ENCODE measurements at places on chromosomes 6 and 20.
A peak's percentile ranks its signal among the peaks of the same experiment; 100 is the strongest.

DNA sequence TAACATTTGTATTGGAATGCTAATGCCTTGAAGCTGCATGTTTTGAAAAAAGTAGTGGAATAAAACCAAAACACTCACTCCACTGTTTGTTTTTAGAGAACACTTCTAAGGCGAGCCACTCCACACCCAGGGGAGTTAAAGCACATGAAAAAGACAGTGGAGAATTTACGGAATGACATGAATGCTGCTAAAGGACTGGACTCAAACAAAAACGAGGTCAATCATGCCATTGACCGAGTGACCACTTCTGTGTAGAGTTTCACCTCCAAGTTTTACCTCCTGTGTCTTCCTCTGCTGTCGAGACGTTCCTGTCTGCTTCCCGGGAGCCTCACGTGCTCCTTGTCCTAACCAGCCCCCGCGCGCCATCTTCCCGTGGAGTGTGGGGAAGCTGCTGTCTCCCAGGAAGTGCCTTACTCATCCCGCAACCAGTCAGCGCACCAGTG is 127.8 kb downstream of the LRRC1 start:
- no peak for DNase-seq

- no peak for DNase-seq
Observed at GRCh38 chr6:128532827-128533226, 12.4 kb upstream of the PTPRK start.

DNA sequence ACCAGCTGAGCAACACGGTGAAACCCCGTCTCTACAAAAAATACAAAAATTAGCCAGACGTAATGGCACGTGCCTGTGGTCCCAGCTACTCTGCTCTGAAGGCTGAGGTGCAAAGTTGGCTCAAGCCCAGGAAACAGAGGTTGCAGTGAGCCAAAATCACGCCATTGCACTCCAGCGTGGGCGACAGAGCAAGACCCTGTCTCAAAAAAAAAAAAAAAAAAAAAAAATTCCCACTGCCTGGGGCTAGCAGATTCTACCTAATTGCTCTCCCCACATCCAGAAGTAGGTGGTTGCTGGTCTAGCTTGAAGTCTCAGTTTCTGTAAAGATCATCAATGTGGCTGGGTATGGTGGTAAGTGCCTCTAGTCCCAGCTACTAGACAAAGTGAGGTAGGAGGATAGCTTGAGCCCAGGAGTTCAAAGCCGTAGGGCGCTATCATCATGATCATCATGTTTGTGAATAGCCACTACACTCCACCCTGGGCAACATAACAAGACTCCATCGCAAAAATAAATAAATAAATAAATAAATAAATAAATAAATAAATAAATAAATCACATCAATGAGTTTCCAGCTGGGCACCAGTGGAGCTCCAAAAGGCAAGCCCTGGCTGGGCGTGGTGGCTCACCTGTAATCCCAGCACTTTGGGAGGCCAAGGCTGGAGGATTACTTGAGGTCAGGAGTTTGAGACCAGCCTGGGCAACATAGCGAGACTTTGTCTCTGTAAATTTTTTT is 6.3 kb upstream of the AP5S1 start:
- DNase-seq, result no peak

GRCh38 chr6:139251045-139251690 is 40.6 kb downstream of the TXLNB start:
- peak; percentile 67 for DNase-seq

DNA sequence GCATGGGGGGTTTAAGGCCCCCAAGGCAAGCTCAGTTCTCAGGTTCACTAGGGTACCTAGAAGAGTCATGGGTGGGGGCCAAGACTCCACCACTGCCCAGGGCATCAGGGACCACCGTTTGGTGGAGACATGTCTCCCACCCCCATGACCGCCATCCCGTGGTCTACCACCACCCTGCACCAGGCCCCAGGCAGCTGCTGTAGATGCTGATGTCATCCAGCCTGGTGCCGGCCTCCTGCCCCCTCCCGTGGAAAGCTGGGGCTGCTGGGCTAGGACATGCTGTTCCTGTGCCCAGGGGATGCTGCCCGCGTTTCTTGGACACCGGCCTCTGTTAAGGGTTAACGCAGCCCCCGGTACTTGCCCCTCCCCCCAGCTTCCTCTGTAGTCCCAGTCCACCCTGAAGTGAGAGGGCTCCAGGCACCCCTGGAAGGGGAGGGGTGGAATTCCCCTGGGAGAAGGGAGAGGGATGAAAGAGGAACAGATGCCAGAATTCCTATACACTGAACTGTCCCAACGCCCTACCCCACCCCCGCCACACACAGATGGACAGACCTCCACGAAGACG is 587 bp downstream of the IP6K3 start:
- DNase-seq, result no peak

DNA sequence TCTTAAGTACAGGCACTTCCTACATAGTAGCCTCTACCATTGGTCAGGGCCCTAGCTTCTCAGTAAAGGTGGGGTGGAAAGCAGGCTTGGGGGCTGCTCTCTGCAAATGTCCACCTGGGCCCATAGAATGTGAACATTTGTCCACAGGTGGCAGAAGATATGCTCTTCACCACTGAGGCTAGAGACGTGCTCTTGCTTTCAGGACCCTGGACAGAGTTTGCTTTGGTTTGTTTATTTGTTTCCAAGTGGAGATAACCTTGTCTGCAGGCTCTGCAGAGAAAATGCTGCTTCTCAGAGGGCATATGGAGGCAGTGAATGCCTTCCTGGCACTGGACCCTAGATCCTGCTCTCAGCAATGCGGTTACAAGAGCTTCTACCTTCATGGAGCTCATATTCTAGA is 129.0 kb downstream of the F13A1 start:
- DNase-seq, result no peak

DNA sequence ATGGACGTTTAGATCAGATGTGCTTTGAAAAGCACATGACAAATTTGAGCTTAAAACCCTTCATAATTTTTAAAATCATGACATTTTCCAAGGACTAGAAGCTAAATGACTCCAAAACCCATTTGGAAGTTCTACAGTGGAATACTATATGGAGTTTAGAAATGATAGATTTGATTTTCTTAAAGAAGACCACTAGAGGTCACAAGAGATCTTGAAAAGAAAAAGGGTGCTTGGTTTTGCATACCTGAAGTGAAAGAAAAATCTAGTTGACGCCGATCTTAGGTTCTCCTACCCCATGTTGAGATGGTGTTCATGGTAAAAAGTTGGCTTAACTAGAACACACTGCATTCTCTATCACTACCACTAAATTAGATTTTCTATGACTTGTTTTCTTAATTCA is 31.5 kb downstream of the CFAP61 start:
- peak; percentile 52 for DNase-seq

DNA sequence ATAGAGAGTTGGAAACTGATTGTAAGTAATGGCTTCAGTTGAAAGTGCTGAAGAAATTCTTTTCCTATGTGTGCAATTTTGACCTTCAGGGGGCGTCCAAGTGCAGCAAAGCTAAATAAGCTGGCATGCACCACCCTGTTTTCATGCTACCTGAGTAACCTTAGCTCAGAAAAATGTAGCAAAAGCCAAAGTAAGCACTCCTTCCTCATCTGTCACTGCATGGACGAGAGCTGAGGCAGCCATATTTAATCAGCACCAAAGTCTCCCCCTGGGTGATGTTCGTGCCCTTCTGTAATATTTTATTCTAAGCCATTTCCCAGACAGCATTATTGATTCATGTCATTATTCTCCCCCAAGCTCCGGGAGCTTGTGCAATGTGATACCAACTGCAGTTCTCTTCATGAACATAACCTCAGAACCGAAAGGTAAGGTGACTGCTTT is 123.1 kb downstream of the RPS12 start:
- DNase-seq, result peak; percentile 17

GRCh38 chr20:17838921-17839320 is 129.7 kb downstream of the SNX5 start:
- no peak for DNase-seq

DNA sequence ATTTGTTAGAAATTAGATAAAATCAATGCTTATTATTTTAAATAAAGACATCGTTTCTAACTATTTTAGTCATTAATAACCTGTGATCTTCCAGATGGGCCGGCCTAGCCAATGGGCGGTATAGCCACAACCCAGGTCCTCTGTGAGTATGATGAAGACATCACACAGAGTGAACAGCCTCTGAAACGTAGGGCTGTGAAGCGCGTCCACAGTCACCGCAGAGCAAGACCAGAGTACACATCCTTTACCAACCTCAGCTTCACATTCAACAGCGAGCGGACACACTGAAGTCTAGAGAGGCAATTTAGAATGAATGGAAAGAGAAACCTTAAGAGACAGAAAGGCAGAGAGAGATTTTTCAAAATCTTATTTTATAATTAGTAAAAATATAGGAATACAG is 125.0 kb upstream of the RPS6KA2 start:
- no peak for DNase-seq

GRCh38 chr20:63121749-63122405 is 94.1 kb downstream of the YTHDF1 start:
- no peak for DNase-seq

Measured in suppressor macrophage treated with lipopolysaccharide for 4 hours (primary cell).